ENCODE measurements at places on chromosomes 3 and 15. TPM values are rescaled to one million over a fixed set of nuclear protein-coding genes. Genes with fewer than 3 reads are reported as not detected.

ISLR gene
- total RNA-seq, result 40.6 TPM

EPHA3 gene
- total RNA-seq, result 5.1 TPM

FBXO40 gene
- total RNA-seq, result 0.09 TPM

ARNT2 gene
- total RNA-seq, result 12.9 TPM

GASK1A gene
- total RNA-seq, result 3.9 TPM

CIAO2A gene
- 54.9 TPM for total RNA-seq

SSUH2 gene
- not detected for total RNA-seq

CD80 gene
- 7.9 TPM for total RNA-seq

CEMIP gene
- total RNA-seq, result 17.3 TPM

IL17RB gene
- total RNA-seq, result 12.4 TPM

CHRNA3 gene
- total RNA-seq, result not detected

DUOX1 gene
- 327 TPM for total RNA-seq

PDE8A gene
- total RNA-seq, result 54.7 TPM

LRTM1 gene
- not detected for total RNA-seq

TMEM45A gene
- 15.9 TPM for total RNA-seq

FOXL2NB gene
- total RNA-seq, result not detected

NGLY1 gene
- total RNA-seq, result 33.4 TPM

SEMA3B gene
- 120 TPM for total RNA-seq

RGMA gene
- total RNA-seq, result 4.1 TPM

SLC22A13 gene
- total RNA-seq, result 0.41 TPM

MBD4 gene
- 36.4 TPM for total RNA-seq

BCL2A1 gene
- 91.1 TPM for total RNA-seq

NRROS gene
- 19.5 TPM for total RNA-seq

LYZL4 gene
- not detected for total RNA-seq

CCDC174 gene
- total RNA-seq, result 22.1 TPM

TPRG1 gene
- 22.3 TPM for total RNA-seq

CCDC39 gene
- total RNA-seq, result not detected

CTXN2 gene
- total RNA-seq, result not detected

OIP5 gene
- 0.55 TPM for total RNA-seq

C3orf49 gene
- total RNA-seq, result not detected

STRIT1 gene
- not detected for total RNA-seq

OXSR1 gene
- 32.7 TPM for total RNA-seq

ATP13A5 gene
- total RNA-seq, result 2.0 TPM

PTH1R gene
- total RNA-seq, result 14.9 TPM

CLRN1 gene
- not detected for total RNA-seq

IQGAP1 gene
- total RNA-seq, result 256 TPM

CCRL2 gene
- 28.5 TPM for total RNA-seq

LHFPL4 gene
- total RNA-seq, result not detected

PLSCR4 gene
- 84.1 TPM for total RNA-seq

CYP1A1 gene
- 2.4 TPM for total RNA-seq

ETV5 gene
- 56.3 TPM for total RNA-seq

PGBD4 gene
- 1.3 TPM for total RNA-seq

LMAN1L gene
- total RNA-seq, result not detected

CRABP1 gene
- not detected for total RNA-seq

RNF7 gene
- 68.6 TPM for total RNA-seq

All from upper lobe of right lung (tissue), 1 donor.